Activated T-helper 1 cell treated with Interleukin-2 at 50 U/mL for 16 hours (primary cell): ENCODE measurements at places on chromosomes 6 and 20.

DNA sequence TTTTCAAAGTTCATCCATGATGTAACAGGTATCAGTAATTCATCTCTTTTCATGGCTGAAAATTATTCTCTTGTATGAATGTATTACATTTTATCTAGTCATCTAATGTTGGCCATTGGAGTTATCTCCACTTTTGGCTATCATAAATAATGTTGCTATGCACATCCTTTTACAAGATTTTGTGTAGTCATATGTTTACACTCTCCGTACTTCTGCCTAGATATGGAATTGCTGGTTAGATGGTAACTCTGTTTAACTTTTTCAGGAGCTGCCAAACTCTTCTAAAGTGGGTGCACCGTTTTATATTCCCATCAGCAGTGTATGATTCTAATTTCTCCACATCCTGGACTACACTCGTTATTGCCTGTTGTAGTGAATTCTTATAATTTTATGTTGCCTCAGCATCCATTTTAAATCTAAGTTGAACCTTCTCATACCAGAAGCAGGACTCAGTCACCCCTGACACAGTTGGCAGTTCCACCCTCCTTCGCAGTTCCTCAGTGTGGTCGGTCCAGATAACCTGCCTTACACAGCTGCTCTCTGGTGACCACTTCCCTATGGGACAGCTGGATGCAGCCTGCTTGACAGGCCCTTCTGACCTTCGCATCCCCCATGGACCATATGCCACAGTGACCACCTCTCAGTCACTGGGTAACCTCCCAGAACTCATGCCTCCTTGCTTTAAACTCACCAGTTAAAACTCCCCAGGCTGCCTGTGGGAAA lies 33.9 kb downstream of the KIZ start:
- no peak for DNase-seq

DNA sequence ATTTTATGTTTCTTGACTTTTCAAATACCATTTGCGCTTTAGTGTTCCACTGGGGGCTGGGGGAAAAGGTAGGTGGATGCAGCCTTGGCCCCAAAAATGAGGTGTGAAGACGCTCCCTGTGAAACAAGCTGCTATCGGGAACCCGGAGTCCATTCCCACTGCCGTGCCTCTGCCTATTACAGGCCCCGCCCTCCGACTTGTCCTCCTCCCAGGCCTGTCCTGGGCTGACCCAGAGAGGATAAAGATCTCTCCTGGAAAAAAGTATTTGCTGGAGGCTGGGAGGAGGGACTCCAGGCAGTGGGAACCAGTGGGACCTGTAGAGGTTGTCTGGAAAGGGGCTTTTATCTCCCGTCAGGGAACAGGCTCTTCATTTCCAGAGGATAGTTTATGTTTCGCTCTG lies 215.0 kb downstream of the SLC24A3 start:
- no peak for DNase-seq

GRCh38 chr6:156348849-156349248 lies 428.3 kb upstream of the ARID1B start:
- no peak for DNase-seq

DNA sequence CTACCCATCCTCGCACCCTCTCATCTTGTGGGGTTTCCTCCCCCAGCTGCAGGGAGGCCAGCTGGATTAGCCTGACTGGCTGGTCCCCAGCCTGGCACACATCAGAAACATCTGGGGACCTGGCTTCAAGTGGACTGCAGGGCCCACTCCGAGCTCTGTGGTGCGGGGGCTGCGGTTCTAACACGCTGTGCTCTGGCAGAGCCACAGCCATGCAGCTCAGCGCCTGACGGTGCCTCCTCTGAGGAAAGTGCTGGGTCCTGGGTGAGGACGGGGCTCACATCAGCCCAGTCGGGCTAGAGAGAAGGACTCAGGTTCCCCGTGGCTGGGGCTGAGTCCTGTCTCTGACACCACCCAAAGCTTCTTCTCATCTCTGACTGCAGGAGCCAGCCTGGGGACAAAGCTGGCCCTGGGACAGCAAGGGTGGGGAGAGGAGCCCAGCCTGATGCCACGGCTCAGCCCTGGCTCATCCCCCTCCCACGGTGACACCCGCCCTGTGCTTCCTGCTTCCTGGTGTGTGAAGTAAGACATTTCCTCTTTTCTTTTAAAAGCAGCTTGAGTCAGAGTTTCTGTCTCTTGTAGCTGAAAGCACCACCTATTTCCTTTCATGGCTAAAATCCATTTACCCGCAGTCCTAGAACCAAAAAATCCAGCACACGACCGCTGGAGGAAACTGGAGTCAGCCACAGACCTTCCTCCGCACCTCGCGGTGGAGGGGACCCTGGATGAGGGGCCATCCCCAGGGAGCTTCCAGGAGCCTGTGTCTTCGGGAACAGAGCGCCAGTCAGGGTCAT lies 127.4 kb upstream of the AFDN start:
- no peak for DNase-seq

DNA sequence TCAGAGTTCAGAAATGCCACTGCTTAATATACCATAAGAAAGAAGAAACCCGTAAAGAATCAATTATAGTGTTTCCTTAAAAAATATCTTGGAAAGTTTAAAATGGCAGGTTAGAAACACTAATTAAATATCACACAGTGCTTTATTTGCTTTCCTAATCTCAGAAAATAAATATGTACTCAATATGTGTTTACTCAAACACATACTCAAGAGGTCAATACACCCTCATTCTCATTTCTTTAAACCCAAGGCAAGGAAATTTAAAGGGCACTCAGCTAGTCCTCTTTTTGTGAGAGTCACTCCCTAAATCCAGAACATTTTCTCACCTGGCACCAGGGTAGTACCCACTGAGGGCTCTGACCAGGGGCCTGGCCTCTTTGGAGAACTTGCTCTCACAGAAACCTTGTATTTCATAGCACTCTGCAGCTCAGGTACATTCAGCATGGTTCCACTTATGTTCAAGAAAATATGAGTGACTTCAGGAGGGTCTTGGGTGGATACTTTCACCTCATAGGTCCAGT lies 38.2 kb downstream of the ROS1 start:
- DNase-seq = no peak

DNA sequence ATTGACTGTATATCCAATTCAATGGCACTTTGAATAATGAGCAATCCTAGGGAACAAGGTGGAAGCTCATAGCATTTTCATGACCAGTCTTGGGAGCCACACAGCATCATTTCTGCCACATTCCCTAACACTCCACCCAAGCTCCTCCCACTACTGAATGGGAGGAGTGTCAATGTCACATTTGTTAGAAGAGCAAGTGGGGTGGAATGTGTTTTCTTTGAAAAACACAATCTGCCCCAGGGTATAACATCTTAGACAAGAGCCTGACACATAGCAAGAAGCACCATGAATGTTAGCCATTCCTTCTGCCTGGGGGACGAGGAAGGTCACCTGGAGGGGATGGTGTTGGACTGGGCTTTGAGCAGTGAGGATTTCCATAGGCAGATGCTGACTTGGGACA lies 258.3 kb upstream of the PMEPA1 start:
- DNase-seq = no peak

- DNase-seq = no peak
These were observed 6.1 kb downstream of the EZR start for GRCh38 chr6:158813032-158813431.

DNA sequence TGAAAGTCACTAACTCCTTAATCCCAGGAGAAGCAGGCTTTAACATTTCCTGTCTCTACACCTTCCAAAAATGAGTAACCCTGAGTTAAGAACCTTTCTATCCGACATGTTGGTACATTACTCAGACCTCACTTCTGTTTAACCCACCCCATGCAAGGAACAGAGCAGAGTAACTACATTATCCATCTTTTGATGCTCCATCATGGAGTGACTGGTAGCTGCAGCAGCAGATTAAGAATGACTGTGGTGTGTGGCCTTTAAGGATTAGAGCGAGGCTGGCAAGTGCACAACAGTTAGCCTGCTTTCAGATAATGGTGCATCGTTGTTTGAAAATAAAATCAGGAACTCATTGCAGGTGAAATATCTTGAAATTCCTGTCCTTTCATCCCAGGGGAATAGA lies 2.0 kb downstream of the TRAF3IP2 start:
- no peak for DNase-seq

- no peak for DNase-seq
These were observed 6.0 kb downstream of the GJA1 start for GRCh38 chr6:121441477-121441876.

DNA sequence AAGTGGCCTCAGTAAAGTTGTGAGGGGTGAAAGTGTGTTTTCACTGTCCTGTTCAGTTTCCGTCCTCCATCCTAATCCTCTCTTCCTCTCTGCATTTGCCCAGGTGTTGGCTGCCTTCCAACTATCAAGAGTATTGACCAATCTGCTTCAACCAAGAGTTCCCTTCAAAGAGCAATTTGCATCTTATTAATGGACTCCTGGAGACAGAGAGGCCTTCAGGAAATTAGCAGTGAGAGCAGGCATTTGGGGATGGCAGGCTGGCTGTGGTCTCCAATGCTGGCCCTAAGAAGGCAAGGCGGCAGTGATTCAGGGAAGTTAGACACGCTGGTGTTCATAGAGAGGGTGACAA lies 77.2 kb downstream of the GPR6 start:
- DNase-seq = no peak

DNA sequence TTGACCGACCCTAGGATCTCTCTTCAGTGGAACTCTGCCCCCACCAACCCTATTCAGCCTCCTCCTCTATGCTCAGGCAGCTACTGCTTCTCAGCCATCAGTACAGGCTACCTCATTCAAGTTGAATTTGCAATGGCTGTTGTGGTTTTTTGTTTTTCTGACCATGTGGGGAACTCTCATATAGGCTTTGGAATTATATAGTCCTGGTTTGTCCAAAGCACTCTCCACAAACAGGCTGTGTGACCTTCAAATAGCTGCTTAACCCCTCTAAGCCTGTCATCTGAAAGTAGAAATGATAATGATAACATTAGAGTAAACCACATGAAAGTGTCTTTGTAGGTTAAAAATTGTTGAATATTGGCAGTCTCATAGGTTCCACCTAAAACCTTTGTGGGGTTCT lies 80.3 kb downstream of the UNC5CL start:
- DNase-seq = no peak

- no peak for DNase-seq
These were observed 17.3 kb downstream of the TRIM26 start for GRCh38 chr6:30195951-30196350.
